Testis (tissue), 5 donors: ENCODE measurements at places on chromosomes 6 and 20. TPM values are rescaled to one million over a fixed set of nuclear protein-coding genes. Genes with fewer than 3 reads are reported as not detected.
A peak's percentile ranks its signal among the peaks of the same experiment; 100 is the strongest.

DNA sequence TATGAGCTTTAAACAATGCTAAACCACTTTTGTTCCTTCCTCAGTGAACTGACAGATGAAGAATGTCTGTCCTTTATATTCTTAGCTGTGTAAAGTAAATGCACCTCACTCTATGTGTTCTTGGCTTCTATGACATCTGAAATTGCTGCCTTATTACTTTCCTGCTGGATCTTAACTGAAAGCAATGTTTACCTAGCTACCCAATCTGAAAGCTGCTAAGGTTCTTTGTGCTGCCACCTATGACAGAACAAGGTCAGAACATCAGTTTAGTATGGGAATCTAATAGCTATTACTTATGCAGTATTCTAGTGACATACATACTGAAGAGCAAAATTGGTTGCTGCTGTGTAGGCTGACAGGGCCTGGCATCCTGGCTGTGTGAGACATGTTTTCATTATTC lies 444.1 kb downstream of the KHDRBS2 start:
- H3K27ac ChIP-seq: no peak overlapping the region
- no peak for DNase-seq
- no peaks in the 10 kb centered on the region for H3K27me3 ChIP-seq

GRCh38 chr6:15160812-15161211 lies 85.1 kb upstream of the JARID2 start:
- H3K36me3 ChIP-seq: no peaks in the 10 kb centered on the region
- H3K27ac ChIP-seq: no peak overlapping the region
- no peak overlapping the region for H3K4me3 ChIP-seq

DNA sequence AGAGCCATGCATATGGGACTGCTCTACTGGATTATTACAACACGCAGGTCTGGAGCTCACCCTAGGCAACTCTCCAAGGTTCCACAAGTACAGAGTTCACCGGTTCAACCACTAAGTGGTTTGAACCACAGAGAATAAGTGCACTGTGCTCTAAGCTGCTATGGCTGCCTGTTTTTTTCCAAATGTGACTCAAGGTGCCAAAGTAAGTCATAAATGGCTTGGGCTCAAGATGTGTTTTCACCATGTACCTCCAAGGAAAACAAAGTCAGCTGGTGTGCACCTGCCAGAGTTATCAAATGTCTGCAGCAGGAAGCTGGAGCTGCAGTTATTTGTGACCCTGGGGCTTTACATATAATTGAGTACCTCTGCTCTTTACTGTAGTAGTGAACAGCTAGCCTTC lies 76.7 kb downstream of the PREP start:
- no peaks in the 10 kb centered on the region for H3K36me3 ChIP-seq
- H3K4me1 ChIP-seq: no peaks in the 10 kb centered on the region
- no peaks in the 10 kb centered on the region for H3K27me3 ChIP-seq
- no peak overlapping the region for H3K4me3 ChIP-seq
- no peak overlapping the region for H3K27ac ChIP-seq

Gene ASIP
- total RNA-seq: not detected

DNA sequence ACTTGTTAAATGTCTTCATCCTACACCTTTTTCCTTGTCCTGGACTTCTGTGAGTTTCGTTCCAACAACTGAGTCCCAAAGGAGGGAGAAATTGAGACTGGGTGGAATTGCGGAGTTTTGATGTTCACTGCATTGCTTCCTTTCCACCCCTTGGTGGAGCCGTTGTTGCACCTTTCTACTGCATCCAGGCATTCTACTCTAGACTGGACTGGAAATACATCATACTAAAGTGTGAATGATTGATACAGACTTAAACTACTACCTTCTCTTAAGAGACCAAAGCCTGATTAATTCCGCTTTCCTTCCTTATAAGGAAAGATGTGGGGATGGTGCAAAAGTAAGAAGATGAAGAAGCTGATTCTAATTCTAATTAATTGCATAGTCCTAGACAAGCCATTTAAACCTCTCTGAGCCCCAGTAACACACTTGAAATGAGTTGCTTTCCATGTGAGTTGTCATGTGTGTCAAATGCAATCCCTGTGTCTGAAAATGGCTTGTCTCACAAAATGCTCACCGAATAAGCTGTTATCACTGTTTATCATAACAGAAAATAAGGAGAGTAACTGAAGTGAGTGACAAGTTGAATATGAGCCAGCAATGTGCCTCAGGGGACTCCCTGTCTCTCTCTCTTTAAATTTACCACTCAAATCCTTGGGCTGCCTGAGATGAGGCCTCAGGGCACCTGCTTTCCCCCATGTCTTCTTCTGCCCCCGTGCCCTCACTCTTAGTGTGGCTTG lies 338.3 kb upstream of the CHD6 start:
- H3K36me3 ChIP-seq: no peaks in the 10 kb centered on the region
- no peak overlapping the region for H3K27ac ChIP-seq
- DNase-seq: peak; percentile 19
- no peaks in the 10 kb centered on the region for H3K27me3 ChIP-seq

Gene PSORS1C2
- not detected for total RNA-seq

DNA sequence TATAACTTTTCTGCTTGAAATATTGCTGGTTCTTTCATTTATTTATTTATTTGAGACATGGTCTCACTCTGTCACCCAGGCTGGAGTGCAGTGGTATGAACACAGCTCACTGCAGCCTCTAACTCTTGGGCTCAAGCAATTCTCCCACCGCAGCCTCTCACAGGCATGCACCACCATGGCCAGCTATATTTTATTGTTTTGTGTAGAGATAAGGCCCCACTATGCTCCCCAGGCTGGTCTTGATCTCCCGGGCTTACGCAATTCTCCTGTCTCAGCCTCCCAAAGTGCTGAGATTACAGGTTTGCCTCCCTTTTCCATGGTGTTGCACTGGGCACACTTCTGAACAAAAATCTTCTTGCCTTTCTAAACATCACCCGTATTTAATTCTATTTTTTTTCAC lies 39.1 kb upstream of the RNGTT start:
- no peaks in the 10 kb centered on the region for H3K4me1 ChIP-seq
- H3K36me3 ChIP-seq: no peaks in the 10 kb centered on the region
- no peak overlapping the region for H3K4me3 ChIP-seq
- no peak overlapping the region for H3K27ac ChIP-seq
- DNase-seq: no peak
- no peaks in the 10 kb centered on the region for H3K27me3 ChIP-seq

Gene TP53TG5
- total RNA-seq: 6.4 TPM

Gene PI3
- total RNA-seq: not detected

Gene MACROD2
- total RNA-seq: 16.8 TPM

Gene LGSN
- 0.62 TPM for total RNA-seq

DNA sequence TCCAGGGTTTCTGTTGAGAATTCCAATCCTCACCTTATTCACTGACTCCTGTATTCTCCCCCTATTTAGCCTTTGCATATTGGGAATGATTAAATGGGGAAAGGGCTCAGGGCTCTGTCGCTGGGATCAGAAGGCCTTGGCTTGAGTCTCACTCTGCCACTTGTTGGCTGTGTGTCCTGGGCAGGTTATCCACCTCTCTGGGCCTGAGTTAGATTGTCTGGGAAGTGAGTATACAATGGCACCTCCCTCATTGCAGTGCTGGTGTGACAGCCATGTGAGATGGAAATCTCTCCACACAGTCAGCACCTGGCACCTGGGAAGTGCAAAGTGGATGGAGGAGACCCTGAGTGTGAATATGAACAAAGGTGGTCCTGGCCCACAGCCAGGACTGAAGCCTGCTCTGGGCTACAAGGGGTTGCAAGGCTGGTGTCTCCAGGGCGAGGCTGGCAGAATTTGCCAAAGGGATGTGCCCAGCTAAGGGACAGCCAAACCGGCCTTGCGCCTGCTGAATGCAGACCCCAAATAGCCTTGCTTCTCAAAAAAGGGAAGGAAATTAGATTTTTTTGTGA lies 200.0 kb upstream of the PMEPA1 start:
- H3K36me3 ChIP-seq: no peaks in the 10 kb centered on the region
- no peak for DNase-seq
- no peak overlapping the region for H3K4me3 ChIP-seq
- H3K27ac ChIP-seq: no peak overlapping the region
- no peaks in the 10 kb centered on the region for H3K27me3 ChIP-seq

DNA sequence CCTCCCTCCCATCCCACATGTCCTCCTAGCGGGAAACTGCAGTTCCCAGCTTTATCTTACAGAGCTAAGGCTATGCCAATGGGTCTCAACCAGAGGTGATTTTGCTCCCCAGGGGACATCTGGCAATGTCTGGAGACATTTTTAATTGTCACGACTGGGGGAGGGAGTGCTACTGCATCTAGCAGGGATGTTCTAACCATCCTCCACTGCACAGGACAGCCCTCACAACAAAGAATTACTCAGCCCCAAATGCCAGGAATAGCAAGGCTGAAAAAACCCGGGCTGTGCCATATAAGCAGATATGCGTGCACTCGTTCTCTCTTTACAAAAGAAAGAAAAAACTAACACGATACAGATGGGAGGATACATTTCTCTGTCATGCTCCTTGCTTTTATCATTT lies 8.5 kb downstream of the MRPS18A start:
- no peak overlapping the region for H3K4me3 ChIP-seq
- no peak for DNase-seq
- H3K27ac ChIP-seq: no peak overlapping the region
- H3K36me3 ChIP-seq: no peaks in the 10 kb centered on the region

DNA sequence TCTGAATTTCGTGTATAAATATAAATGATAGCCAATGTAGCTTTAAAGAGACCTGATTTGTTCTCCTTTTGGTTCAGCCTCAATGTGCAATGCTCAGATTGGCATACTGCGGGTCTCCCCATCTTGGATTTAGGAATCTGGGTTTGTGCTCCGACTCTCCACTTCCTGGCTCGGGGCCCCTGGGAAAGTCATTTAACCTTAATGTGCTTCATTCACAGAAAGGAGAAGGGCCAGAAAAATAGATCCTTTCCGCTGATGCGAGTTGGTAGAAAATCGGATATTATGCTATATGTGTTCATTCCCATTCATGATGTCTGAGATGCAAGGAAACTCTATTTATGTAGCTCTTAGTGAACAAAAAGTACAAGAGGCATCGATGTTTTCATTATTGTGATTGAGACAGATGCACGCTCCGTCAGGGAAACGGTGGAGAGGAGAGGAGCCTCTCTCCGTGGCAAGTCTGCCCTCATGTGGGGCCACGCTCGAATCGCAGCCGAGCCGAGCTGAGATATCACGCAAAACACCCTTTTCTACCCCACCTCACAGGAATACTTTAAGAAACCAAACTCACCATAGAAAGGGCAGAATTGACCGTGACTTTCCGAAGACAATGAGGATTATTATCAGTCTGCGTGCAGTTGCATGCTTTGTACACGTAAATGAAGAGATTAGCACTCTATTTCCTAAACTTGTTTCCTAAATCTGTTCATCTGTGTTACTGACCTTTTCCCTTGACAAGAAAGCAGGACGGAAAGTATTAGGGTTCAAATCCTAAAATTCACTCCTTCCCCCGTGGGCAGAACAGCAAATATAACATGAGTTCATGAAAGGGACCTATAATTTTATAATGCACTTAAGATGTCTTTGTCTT lies 136.6 kb downstream of the COL9A1 start:
- H3K36me3 ChIP-seq: no peaks in the 10 kb centered on the region
- peak; percentile 77 for DNase-seq
- H3K4me1 ChIP-seq: no peaks in the 10 kb centered on the region
- no peaks in the 10 kb centered on the region for H3K27me3 ChIP-seq
- H3K4me3 ChIP-seq: peak overlapping the region; percentile 15

Gene NAA20
- 41.3 TPM for total RNA-seq

- H3K36me3 ChIP-seq: no peaks in the 10 kb centered on the region
- no peaks in the 10 kb centered on the region for H3K27me3 ChIP-seq
- H3K4me3 ChIP-seq: no peak overlapping the region
- no peak overlapping the region for H3K27ac ChIP-seq
- H3K4me1 ChIP-seq: no peaks in the 10 kb centered on the region
Measured at GRCh38 chr6:153073841-153074240, 57.2 kb downstream of the RGS17 start.

Gene SNX21
- total RNA-seq: 77.9 TPM

DNA sequence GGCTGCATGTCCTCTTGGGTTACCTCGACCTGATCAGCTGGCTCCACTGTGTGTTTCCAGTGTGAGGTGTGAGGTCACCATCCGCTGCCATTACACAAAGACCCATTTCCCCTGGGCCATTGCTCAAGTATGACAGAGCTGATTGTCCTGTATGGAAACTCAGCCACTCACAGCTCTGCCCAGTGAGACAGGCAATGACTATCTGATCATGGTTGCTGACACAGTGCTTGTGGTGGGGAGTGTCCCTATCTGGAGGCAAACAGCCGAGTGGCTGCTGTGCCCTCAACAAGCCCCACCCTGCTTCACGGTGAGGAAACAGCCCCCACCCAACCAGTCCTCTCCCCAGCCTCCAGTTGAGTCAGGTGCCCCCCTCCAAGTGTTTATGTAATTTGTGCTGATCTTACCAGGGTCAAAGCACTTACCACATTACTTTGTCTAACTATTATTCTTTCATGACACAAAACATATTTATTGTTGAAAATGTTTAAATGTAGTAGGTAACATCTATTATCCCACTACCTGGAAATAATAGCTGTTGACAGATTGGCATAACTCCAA lies 11.7 kb upstream of the MAPK13 start:
- H3K27ac ChIP-seq: no peak overlapping the region
- no peaks in the 10 kb centered on the region for H3K36me3 ChIP-seq
- no peak for DNase-seq
- H3K27me3 ChIP-seq: no peaks in the 10 kb centered on the region
- no peaks in the 10 kb centered on the region for H3K4me1 ChIP-seq

DNA sequence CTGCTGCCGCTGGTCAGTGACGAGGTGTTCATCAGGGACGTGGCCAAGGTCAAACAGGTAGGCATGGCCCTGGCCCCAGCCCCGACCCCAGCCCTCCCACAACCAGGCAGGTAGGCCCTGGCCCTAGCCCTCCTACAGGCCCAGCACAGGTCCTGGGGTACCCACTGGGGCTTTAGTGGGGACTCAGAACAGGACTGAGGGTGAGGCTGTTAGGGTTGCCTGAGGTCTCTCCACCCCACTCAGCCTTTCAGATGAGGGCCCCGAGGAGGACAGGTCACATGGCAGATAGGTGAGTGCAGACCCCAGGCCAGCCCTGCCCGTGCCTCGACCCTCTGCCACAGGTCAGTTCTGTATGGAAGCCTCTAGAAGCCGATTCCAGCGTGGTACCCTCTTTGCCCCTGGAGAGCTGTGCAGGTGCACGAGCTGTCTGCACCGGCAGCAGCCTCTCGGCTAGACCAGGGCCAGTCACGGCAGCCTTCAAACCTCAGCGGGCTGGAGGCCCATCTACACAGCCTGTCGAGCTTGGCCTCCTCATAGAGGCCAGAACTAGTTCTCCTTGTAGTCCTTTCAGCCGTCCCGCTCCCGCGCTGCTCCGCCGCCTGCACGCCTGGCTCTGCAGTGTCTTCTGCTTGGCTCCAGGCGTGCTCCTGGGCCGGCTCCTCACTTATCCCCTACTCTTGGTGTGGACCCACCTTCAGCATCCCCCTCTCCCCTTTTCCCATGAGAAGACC lies 35.5 kb downstream of the PYGB start:
- no peak for DNase-seq
- no peaks in the 10 kb centered on the region for H3K4me1 ChIP-seq
- no peaks in the 10 kb centered on the region for H3K27me3 ChIP-seq
- no peak overlapping the region for H3K27ac ChIP-seq

Gene TFAP2A
- total RNA-seq: 4.8 TPM
